ENCODE measurements at places on chromosomes 7 and 10. TPM values are rescaled to one million over a fixed set of nuclear protein-coding genes. Genes with fewer than 3 reads are reported as not detected.

Gene ZNF853
- total RNA-seq, result 12.0 TPM

Gene ZNF503
- total RNA-seq, result 1.7 TPM

- H3K4me1 ChIP-seq, result peaks cover 20% of the 10 kb centered on the region
- no peaks in the 10 kb centered on the region for H3K36me3 ChIP-seq
- no peaks in the 10 kb centered on the region for H3K27me3 ChIP-seq
- peak; percentile 73 for DNase-seq
Observed at GRCh38 chr10:6409971-6410643, 170.0 kb downstream of the PRKCQ start.

DNA sequence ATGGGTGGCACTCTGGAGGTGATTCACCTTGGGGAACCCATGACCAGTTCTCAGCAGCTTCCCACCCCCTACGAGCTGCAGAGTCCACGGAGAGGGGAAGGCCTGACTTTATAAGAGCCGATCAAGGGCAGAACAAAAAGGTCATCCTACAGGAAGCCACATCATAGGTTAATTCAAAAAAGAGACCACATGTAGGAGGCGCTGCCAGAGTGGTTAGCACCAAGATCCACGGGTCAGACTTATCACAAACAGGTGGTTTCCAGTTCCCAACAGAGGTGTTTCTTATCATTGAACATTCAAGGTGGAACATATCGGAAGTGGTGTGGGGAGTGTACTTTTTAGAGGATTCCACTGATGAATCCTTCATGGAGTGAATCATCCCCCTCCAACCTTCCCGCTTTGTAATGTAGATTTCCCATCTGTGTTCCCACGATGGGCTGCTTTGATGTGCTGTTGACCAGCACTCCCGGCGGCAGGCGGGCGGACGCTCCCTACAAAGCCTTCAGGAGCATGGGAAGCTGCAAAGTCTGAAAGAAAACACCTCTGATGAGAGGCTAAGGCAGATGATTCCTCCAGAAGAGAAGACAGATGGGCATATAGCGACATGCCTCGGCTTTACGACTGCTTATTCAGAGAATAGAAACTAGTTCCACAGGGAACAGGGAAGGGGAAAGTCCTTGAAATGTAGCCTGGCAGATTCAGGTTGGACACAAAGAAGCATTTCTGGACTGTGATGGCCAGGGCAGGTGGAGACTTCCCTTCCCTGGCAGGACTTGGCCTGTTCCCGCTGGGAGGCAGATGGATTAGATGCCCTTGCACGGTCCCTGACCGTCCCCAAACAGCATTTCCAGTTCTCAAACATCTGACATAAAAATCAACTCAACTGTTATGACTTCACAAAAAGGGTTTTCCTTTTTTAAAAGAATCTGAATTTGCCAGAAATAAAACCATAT, 66.5 kb downstream of the AFAP1L2 start:
- no peaks in the 10 kb centered on the region for H3K27me3 ChIP-seq
- no peak for DNase-seq
- no peak overlapping the region for H3K4me3 ChIP-seq
- H3K27ac ChIP-seq, result no peak overlapping the region

GRCh38 chr7:92778972-92779371, 57.4 kb downstream of the CDK6 start:
- no peak overlapping the region for H3K4me3 ChIP-seq
- no peaks in the 10 kb centered on the region for H3K27me3 ChIP-seq
- DNase-seq, result peak; percentile 46
- H3K27ac ChIP-seq, result no peak overlapping the region

Gene TAS2R3
- total RNA-seq, result 0.92 TPM

DNA sequence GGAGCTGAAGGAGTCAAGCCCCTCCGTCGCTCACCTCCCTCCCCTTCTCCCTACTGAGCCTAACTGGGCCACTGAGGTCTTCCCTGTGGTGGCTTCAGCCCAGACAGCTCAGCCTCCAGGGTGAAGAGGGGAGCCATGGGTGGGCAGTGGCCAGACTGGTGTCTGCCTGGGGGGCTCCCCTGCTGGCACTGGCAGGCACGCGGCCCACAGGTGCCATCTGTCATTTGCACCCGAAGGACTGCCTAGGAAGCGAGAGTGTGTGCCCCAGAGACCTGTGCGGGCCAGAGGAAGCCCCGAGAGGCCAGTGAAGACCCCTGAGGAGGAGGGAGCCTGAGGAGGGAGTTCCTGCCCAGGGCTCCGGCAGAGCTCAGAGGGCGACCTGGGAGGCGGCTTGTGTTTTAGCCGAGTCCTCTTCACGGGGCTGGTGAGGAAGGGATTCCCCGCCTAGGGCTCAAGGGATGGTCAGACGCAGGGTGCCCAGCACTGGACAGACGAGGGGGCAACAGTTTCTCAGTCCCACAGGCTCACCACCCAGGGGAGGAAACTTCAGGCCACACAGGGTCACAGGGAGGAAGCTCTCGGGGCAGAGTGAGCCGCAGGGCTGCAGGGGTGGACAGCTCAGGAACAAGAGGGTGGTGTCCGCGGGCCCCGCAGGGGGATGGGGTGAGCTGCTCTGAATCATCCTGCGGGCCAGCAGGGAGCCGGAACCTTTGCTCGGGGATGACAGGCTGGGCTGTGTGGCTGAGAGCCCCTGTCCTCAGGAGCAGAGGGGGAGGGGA, 76.2 kb upstream of the PPP2R2D start:
- H3K4me1 ChIP-seq, result no peaks in the 10 kb centered on the region
- DNase-seq, result no peak
- H3K36me3 ChIP-seq, result no peaks in the 10 kb centered on the region
- H3K27ac ChIP-seq, result no peak overlapping the region
- H3K27me3 ChIP-seq, result peaks cover 6% of the 10 kb centered on the region

DNA sequence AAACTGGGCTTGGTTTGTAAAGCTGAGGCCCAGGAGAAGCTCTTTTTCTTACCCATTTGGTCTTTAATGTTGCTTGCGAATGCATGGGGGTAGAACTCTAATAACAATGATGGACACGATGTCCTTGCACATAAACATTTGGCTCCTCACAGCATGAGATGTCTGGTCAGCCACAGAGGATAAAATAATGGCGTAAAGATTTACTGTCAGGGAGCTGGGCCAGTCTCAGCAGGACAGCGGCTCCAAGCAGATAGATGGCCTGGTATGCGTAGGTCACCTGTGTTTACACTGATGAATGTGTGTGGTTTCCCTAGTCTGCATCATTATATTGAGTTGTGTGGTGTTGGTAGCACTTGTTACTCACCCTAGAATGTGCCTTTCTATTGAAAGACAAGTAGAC, 537.4 kb downstream of the CNTNAP2 start:
- no peak for DNase-seq
- no peak overlapping the region for H3K27ac ChIP-seq
- H3K36me3 ChIP-seq, result no peaks in the 10 kb centered on the region
- H3K27me3 ChIP-seq, result no peaks in the 10 kb centered on the region
- no peak overlapping the region for H3K4me3 ChIP-seq
- no peaks in the 10 kb centered on the region for H3K4me1 ChIP-seq

GRCh38 chr7:108007762-108008161, 4.8 kb upstream of the LAMB1 start:
- H3K4me3 ChIP-seq, result no peak overlapping the region
- DNase-seq, result no peak
- peaks cover 3% of the 10 kb centered on the region for H3K27me3 ChIP-seq
- no peaks in the 10 kb centered on the region for H3K36me3 ChIP-seq
- H3K27ac ChIP-seq, result no peak overlapping the region
- H3K4me1 ChIP-seq, result no peaks in the 10 kb centered on the region

DNA sequence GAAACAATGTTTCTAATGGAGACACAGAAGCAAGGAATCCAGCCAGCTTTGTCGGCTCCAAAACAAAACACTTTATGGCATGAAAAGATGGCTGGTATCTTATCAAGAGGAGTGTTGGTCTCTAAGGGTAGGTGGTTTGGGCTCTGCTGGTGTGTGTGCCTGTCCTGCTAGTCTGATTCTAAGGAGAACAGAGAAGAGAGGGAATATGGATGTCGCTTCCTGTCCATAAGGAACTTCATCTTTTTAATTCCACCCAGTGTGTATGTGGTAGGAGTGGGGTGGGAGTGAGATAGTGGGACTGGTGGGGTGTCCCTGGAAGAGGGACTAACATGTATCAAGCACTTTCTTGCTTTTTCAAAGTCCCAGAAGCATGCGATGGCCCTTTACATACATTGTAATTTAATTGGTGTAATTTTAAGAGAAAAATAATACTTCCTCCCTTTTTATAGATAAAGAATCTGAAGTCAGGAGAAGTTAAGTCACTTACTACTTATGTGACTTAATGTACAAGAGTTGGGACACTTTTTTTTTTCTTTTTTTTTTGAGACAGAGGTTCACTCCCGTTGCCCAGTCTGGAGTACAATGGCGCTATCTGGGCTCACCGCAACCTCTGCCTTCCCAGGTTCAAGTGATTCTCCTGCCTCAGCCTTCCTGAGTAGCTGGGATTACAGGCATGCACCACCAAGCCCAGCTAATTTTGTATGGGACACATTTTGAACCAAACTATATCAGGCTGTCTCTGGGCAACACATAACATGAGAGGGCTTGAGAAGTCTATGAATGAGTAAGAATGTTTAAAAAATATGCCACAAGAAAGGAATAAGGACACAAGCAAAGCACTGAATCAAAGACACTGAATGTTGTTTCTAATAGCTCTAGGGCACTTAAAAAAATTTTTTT, 18.8 kb downstream of the NT5C3A start:
- H3K27ac ChIP-seq, result peak overlapping the region; percentile 90
- no peak overlapping the region for H3K4me3 ChIP-seq
- H3K4me1 ChIP-seq, result peaks cover 57% of the 10 kb centered on the region
- no peaks in the 10 kb centered on the region for H3K36me3 ChIP-seq
- no peaks in the 10 kb centered on the region for H3K27me3 ChIP-seq

Gene FIS1
- total RNA-seq, result 354 TPM

GRCh38 chr7:100434297-100435144, 1.8 kb downstream of the PPP1R35 start:
- DNase-seq, result no peak
- peak overlapping the region; percentile 87 for H3K27ac ChIP-seq
- no peaks in the 10 kb centered on the region for H3K27me3 ChIP-seq
- H3K4me3 ChIP-seq, result peak overlapping the region; percentile 78

- DNase-seq, result no peak
- H3K36me3 ChIP-seq, result no peaks in the 10 kb centered on the region
- H3K4me3 ChIP-seq, result no peak overlapping the region
- H3K27ac ChIP-seq, result no peak overlapping the region
- peaks cover 3% of the 10 kb centered on the region for H3K27me3 ChIP-seq
Observed at GRCh38 chr10:128116851-128117615, 9.2 kb downstream of the MKI67 start.

GRCh38 chr7:79548727-79549126, 95.3 kb upstream of the MAGI2 start:
- no peak overlapping the region for H3K4me3 ChIP-seq
- no peaks in the 10 kb centered on the region for H3K4me1 ChIP-seq
- H3K36me3 ChIP-seq, result no peaks in the 10 kb centered on the region
- DNase-seq, result no peak
- H3K27ac ChIP-seq, result no peak overlapping the region
- no peaks in the 10 kb centered on the region for H3K27me3 ChIP-seq

Gene SPDYE9
- total RNA-seq, result not detected

Gene CDHR3
- not detected for total RNA-seq

Gene COBL
- 84.5 TPM for total RNA-seq

- no peak overlapping the region for H3K4me3 ChIP-seq
- no peaks in the 10 kb centered on the region for H3K27me3 ChIP-seq
- H3K36me3 ChIP-seq, result no peaks in the 10 kb centered on the region
- DNase-seq, result no peak
Observed at GRCh38 chr7:19957664-19958063, 184.2 kb upstream of the TMEM196 start.

DNA sequence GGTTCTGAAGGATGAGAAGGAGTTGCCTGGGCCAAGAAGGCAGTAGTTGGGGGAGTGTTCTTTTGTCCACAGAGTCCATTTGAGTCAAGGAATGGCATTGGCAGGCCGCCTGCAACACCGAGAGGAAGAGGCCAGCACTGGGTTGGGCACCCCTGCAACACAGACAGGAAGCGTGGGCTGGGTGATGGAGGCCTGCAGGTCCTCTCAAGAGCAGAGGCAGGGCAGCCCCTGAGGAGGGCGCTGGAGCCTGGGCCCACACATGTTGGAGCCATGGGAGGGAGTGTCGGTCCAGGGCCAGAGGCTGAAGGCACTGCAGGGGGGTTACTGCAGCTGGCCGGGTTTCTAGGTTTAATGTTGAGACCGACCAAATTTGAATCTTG, 137.3 kb downstream of the PTPN20 start:
- no peaks in the 10 kb centered on the region for H3K27me3 ChIP-seq
- DNase-seq, result no peak
- H3K4me3 ChIP-seq, result no peak overlapping the region
- H3K4me1 ChIP-seq, result peaks cover 5% of the 10 kb centered on the region
- H3K27ac ChIP-seq, result no peak overlapping the region

Gene ANXA8
- not detected for total RNA-seq

Gene SLC16A9
- 7.4 TPM for total RNA-seq

- DNase-seq, result no peak
- no peak overlapping the region for H3K27ac ChIP-seq
- no peak overlapping the region for H3K4me3 ChIP-seq
- H3K36me3 ChIP-seq, result no peaks in the 10 kb centered on the region
- H3K27me3 ChIP-seq, result peaks cover 4% of the 10 kb centered on the region
- H3K4me1 ChIP-seq, result no peaks in the 10 kb centered on the region
Observed at GRCh38 chr7:151902311-151902710, 25.4 kb upstream of the PRKAG2 start.

DNA sequence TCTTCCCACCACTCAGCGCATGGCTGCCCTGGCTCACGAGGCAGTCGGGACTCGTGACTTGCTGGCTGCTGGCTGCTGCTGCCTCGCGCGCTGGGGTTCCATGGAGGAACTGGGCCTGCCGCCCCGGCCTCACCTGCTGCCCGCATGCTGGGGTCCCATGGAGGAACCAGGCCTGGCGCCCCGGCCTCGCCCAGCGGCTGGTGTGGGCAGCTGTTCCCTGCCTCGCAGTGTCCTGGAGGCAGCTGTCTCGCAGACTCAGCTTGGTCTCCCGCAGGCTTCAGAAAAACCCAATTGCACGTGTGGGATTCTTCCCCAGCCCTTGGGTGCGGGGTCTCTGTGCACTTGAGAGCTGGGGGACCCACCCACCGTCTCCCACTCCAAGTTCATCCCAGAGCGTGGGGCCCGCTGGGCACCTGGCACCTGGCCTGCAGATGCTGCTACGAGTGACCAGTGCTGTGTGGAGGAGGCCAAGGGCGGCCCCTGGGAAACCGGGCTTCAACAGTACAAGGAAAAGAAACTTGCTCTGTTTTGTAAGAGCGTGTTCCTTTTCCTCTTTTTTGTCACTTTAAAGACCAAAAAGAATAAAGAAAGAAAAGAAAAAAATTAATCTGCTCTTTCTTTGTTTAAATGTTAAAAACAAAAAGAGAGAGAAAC, 20.4 kb downstream of the PWWP2B start:
- DNase-seq, result no peak
- H3K27ac ChIP-seq, result no peak overlapping the region
- no peak overlapping the region for H3K4me3 ChIP-seq
- peaks cover 59% of the 10 kb centered on the region for H3K4me1 ChIP-seq
- no peaks in the 10 kb centered on the region for H3K36me3 ChIP-seq

GRCh38 chr7:96337519-96337918, 15.6 kb upstream of the SLC25A13 start:
- H3K4me1 ChIP-seq, result no peaks in the 10 kb centered on the region
- DNase-seq, result no peak
- H3K4me3 ChIP-seq, result no peak overlapping the region

GRCh38 chr10:88730864-88731263, 24.8 kb downstream of the LIPK start:
- H3K27ac ChIP-seq, result no peak overlapping the region
- H3K4me1 ChIP-seq, result no peaks in the 10 kb centered on the region
- no peak for DNase-seq
- no peaks in the 10 kb centered on the region for H3K36me3 ChIP-seq
- H3K27me3 ChIP-seq, result no peaks in the 10 kb centered on the region
